ENCODE measurements at places on chromosomes 7 and 10.

DNA sequence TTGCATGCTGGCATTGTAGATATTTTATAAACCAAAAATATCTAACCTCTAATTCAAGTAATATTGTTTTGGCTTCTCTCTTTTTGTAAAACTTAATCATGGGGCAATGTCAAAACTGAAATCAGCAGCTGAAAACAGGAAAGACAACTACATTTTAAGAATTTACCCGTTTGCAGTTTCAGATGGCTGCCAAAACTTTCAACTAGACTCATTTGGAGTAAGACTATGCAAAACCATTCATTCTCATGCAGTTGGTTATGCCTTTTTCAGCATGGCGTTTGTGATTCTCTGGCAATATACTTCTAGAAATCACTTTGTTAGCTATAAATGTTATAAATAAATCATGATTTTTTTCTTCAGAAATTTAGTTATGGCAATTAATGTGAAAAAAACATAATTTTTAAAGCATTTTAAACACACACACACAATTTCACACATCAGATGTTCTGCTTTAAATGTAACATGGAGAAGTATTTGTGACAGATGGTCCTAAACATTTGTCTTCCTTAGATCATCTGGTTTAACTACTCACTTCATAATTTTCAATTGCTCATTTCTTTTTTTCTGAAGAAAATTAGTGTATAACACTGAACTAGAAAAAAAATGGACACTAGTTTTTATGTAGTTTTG is 116.4 kb downstream of the ITGB8 start:
- DNase-seq = no peak

DNA sequence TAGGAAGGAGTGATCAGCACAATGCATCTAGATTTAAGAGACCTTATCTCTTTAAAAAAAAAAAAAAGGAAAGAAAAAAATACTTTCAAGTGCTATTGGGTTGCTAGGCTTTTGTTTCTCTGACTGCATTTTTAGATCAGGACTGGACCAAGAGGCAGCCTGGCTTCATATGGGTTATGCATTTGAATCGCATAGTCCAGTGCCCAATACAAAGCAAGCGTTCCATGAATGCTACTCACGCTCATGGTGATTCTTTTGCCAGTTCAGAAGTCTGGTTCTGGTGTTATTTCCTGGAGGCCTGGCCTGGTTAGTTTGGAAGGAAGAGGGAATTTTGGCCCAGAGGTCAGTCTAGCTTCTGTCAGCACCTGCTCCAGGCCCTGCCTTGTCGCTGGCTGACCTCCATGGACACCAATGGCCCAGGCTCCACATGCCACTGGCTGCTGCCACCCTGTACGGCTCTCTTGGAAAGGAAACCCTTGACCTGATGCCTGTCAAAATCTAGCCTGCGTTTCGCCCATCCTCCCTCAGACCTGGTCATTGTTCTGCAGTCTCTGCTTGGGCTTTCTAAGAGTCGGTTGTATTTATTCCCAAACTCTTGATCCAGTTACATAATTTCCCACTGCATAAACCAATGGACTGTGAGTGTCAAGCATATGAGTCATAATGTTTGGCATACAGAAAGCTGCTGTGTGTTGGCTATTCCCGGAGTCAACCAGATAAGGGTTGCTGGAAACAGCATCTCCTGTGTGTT is 74.3 kb upstream of the MKX start:
- peak; percentile 16 for DNase-seq

DNA sequence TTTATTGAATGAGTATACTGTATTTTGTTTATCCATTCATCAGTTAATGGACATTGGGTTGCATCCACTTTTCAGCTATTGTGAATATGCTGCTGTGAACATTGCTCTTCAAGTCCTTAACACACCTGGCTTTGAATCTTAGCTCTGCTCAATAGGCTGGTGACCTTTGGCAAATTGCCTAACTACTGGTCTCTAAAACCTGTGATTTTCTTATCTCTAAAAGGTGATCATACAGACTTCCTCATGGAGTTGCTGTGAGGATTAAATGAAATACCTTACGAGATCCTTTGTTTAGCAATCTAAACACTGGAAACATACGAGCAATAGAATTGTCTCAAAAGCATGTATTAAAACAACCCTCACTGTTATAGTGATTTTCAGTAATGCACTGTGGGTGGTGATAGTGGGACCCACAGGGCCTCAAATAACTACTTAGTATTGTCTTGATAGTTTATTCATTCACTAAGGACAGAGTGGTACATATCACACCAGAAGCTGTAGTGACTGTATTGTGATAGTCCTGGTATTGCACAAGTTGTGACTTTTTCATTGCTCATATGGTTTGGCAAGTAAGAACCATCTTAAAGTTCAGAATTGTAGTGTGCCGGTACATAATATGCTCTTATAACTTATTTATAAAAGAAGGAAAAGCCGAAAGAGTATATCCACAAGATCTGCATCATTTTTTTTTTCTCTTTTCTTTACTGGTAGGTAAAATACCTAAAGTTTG is 257.6 kb downstream of the EXOC4 start:
- DNase-seq = peak; percentile 75

DNA sequence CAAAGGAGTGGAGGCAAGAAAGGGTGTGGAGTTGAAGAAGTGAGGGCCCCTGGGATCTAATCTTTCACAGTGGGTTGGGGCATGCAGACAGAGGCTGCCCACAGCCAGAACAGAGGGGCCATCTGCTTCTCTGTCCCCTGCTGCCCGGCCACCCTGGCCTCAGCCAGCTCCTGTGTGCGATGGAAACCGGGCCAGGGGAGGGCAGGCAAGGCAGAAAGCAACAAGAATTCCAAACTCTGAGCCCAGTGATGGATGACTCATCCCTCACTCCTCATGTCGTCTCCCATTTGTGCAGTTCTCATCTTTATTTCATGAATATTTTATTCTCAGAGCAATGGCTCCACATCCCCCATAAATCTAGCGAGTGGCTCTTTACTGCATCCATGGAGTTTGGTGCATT is 757.1 kb downstream of the GRID1 start:
- DNase-seq = no peak

- DNase-seq = no peak
These were observed 63.3 kb downstream of the ELFN1 start for GRCh38 chr7:1733206-1733907.

- DNase-seq = peak; percentile 91
These were observed 26.9 kb downstream of the ASAH2 start for GRCh38 chr10:50224330-50224952.

GRCh38 chr10:92830478-92831389 is 17.6 kb upstream of the EXOC6 start:
- DNase-seq = no peak

GRCh38 chr7:81721437-81721836 is 48.4 kb downstream of the HGF start:
- no peak for DNase-seq

GRCh38 chr10:10716972-10717371 is 300.7 kb upstream of the CELF2 start:
- DNase-seq = no peak

DNA sequence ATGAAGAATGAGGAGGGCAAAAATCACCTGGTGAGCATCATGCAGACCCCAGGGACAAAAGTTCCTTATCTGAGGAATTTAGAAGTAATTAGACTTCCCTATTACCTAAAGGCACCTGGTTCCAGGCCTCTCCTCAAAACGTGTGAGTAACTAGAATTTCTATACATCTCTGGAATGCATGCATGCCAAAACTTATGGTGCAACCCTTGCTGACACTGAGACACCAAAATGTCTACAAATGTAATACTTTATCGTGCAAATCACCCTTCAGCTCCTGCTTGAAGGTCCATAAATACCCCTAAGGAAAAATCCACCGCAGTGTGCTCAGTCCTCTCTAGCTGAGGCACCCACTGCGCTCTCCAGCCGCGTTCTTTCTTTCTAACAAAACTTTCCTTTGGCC is 84.2 kb downstream of the PAXIP1 start:
- DNase-seq = peak; percentile 42

GRCh38 chr7:2168615-2169311 is 64.0 kb downstream of the MAD1L1 start:
- DNase-seq = peak; percentile 26

DNA sequence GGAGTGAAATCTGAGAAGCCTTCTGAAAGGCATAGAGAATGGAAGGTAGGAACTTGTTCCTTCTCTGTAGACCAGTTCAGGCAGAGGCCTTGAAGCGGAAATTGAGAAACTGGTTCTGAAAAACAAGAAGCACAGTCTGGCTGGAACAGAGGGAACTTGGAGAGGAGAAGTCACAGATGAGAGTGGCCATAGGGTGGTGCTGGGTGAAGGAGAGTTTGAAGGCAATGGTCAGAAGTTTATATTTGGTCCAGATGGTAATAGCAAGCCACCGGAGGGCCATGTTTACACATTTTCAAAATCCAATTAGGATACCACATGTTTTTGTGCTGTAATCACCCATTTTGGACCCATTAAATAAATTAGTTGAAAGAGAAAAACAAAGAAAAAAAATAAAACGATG is 692.5 kb downstream of the INHBA start:
- DNase-seq = peak; percentile 39

GRCh38 chr7:15737601-15738000 is 51.1 kb upstream of the MEOX2 start:
- DNase-seq = no peak

DNA sequence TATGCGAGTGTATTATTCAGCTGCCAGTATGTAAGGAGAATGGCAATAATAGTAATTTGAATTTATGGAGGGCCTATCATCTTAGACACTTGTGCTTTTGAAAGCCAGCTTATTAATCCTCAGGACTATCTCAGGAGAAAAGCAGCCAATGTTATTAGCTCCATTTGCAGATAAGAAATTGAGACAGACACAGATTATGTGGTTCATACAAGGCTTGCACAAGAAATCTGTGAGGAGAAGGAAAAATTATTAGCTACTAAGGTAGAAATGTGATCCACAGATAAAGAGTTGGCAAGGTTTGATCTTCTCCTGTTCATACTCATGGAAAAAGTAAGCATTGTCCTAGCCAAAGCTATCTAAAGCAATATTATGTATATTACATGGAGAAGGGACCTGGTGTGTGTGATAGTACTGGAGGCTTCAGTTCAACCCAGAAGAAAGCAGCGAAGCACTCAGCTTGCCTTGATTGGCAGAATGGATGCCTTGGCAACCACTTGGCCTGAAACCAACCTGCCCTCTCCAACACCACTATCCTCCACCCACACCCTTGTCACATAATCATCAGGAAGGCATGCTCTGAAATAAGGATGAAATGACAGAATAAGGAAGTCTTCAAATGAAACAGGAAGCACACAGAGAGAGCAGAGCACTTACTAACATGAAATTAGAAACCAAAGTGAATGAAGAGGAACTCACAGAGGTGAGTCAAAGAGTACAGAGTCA is 18.0 kb downstream of the MACC1 start:
- peak; percentile 97 for DNase-seq

- DNase-seq = no peak
These were observed 19.4 kb downstream of the GATA3 start for GRCh38 chr10:8073691-8074416.

DNA sequence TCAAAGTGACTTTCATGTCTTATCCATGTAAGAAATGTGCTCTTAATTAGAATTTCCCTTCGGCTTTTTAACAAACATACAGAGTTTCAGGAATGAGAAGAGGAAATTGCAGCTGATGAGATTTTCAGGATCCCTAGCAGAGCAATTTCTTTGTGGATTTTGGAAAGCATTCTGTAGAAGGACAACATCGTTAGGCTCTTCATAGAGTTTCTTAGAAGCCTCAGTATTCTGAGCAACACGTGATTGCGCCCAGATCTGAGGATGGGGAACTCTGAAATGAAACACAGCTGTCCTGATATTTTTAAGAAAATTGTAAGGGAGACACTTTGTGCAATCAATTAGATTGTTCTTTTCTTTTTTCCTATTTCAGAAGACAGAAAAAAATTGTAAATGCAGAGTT is 85.8 kb downstream of the LHFPL3 start:
- DNase-seq = no peak

- no peak for DNase-seq
These were observed 712.1 kb upstream of the NRP1 start for GRCh38 chr10:34046506-34047034.

GRCh38 chr10:84118395-84119006 is 20.8 kb upstream of the GHITM start:
- peak; percentile 32 for DNase-seq

DNA sequence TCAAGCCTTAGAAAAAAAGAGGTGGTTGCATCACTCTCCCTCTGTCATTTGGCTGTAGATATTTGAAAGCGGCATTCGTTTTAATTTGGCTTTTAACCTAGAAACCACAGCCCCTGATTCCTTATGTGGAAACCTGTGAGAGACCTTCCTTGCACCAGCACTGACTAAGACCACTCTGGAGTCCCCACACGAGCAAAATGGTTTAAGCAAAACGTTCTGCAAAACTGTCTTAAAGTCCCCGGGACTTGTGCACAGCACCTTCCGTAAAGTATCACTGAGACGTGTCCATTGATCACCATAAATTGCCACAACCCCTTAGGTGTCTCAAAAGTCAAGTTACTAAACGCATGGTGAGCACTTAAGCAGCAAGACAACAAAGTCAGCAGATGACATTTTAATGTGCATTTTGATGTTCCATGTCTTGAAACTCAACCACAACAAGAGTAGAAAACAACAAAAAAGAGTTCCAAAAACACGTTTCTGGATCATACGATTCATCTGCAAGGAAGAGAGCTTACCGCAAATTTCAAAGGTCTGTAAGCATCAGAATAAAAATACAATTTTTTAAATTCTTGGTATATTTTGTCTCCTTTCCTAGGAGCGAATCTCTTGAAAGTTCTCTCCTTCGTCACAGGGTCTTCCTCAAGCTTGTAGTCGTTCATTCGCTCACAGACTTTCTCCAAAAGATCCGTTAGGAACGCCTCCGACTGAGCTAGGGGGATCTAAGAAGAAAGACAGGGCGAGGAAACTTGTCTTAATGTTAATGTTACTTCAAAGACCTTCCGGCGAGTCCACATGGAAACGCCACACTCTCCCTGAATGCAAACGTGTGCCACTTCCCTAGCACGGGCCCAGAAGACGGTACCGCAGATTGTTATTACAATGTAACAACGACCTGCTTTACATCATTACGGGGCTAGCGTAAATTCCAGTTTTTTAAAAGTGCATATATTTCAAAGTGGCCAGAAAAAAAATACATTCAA is 37.7 kb downstream of the CNPY1 start:
- no peak for DNase-seq

GRCh38 chr10:35237766-35238512 is 98.4 kb upstream of the CCNY start:
- no peak for DNase-seq

- DNase-seq = no peak
These were observed 91.5 kb upstream of the KCND2 start for GRCh38 chr7:120181499-120181898.
